GM23248 (cell line): ENCODE measurements at places on chromosomes 1 and 21.
A peak's percentile ranks its signal among the peaks of the same experiment; 100 is the strongest.

DNA sequence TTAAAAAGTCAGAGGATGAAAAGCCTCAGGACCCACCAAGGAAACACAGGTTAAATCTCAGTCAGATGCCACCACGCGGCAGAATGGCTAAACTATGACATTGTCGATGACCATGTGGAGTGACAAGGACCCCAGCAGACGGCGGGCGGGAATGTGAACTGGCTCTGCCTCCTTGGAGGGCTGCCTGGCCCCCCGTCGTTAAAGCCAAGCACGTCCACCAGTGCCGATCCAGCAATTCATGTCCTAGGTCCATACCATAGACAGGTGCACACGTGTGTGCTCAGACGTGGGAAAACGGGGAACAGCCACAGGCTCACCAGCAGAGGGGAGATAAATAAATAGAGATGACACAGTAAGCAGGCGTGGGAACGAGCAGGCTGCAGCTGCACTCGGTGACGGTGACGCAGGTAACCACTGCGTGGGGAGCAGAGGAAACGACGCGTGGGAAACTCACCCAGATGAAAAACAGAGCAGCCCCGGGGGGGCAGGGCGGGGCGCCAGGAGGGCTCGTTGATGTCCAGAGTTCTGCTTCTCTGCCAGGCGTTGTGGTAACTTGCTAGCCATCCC, 28.3 kb upstream of the PCBP3 start:
- peak; percentile 67 for DNase-seq

GRCh38 chr1:151501474-151501873, 9.7 kb upstream of the CGN start:
- DNase-seq, result peak; percentile 27

GRCh38 chr1:71357708-71358107, 276.9 kb upstream of the ZRANB2 start:
- no peak for DNase-seq

DNA sequence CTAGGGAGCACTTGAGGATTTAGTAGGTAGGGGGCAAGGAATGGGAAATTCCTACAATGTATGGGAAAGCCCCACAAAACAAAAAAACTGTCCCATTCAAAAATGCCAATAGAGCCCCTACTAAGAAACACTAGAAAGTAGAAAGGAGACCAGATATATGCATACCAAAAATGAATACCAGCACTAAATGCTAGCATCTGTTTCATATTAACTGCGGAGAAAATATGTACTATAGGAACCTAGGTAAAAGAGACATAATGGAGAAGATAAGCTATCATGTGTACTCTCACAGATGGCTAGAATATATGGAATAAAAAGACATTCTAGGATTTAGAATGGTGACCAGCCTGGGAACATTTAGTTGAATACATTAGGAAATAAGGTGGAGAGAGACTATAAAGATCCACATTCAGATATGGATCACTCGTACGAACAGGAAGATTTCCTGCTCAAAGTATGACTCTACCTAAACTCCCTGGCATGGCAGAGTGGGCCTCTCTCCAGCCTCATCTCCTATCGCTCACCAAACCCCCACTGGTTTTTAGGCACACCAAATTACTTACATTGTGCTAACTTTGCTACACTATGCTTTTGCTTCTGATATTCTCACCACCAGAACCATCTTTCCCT, 18.3 kb downstream of the ZNHIT6 start:
- no peak for DNase-seq

DNA sequence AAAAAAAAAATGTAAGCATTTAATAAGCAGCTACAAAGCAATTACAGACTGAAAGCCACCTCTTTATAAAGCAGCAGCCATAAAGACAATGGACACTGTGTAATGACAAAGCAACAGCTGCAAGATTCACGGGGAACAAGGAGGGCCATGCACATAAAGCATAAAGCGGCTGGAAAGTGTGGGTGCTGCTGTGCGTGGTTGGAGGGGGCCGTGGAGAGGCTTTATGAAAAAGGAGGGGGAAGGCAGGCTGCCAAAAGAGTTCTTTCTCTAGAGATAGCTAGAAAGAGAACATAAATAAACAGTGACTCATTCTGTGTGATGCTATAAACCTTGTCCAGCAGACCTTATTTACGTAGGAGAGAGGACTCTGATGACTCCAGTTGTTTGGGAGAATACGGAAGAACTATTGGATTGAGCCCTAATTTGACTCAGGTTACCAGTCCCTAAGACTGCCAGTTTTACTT, 49.3 kb downstream of the ADAMTS1 start:
- peak; percentile 86 for DNase-seq
